ENCODE measurements at places on chromosomes 2 and 18. TPM values are rescaled to one million over a fixed set of nuclear protein-coding genes. Genes with fewer than 3 reads are reported as not detected.

DNA sequence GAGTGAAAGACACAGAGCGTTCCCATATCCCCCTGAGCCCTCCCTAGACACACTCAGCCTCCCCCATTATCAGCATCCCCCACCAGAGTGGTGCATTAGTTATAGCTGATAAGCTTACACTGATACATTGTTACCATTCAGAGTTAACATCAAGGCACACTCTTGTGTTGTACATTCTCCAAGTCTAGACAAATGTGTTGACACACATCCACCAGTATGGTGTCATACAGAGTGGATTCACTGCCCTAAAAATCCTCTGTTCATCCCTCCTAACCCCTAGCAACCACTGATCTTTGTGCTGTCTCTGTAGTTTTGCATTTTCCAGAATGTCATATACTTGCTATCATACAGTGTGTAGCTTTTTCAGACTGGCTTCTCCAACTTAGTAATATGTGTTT is 78.0 kb upstream of the RPL31 start:
- H3K4me1 ChIP-seq = peaks cover 19% of the 10 kb centered on the region
- no peak for DNase-seq
- H3K27me3 ChIP-seq = no peaks in the 10 kb centered on the region
- H3K4me3 ChIP-seq = peak overlapping the region; percentile 29
- H3K36me3 ChIP-seq = peaks cover 9% of the 10 kb centered on the region

Gene TMEM163
- 1.3 TPM for total RNA-seq

- H3K36me3 ChIP-seq = no peaks in the 10 kb centered on the region
- no peak overlapping the region for H3K27ac ChIP-seq
- H3K4me3 ChIP-seq = no peak overlapping the region
- DNase-seq = no peak
- H3K27me3 ChIP-seq = no peaks in the 10 kb centered on the region
These were observed 108.5 kb upstream of the RND3 start for GRCh38 chr2:150595803-150596470.

Gene GRP
- 3.5 TPM for total RNA-seq

DNA sequence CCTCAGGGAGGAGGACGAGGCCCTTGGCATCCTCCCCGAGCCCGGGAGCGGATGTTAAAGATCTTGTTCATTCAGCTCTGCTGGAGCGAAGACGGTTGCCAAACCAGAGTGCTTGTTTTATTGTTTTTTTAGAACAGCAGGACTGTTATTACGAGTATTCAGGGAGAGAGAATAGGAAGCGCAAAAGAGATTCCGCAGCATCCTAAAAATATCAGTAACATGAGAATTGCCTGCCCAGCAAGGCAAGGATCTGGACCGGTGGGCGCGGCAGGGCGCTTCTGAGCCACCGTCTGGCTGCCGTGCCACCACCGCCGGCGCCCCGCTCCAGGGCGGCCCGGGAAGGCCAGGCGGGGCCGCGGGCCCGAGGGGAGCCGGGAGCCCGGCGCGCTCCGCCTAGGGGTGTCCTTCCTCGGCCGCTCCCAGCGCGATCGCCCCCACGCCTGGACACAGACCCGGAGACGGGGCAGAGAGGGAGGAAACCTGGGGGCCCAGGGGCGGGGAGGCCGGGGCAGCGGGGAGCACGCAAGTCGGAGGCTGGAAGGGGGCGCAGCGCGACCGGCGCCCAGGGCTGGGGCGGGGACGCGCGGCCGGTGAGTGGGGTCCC is 843 bp downstream of the CYS1 start:
- peaks cover 6% of the 10 kb centered on the region for H3K4me1 ChIP-seq
- H3K27ac ChIP-seq = peak overlapping the region; percentile 93
- no peaks in the 10 kb centered on the region for H3K36me3 ChIP-seq
- no peaks in the 10 kb centered on the region for H3K27me3 ChIP-seq

- no peak overlapping the region for H3K4me3 ChIP-seq
- H3K27me3 ChIP-seq = no peaks in the 10 kb centered on the region
- H3K36me3 ChIP-seq = no peaks in the 10 kb centered on the region
- H3K4me1 ChIP-seq = peaks cover 15% of the 10 kb centered on the region
These were observed 136.9 kb downstream of the EPHA4 start for GRCh38 chr2:221435171-221435570.

DNA sequence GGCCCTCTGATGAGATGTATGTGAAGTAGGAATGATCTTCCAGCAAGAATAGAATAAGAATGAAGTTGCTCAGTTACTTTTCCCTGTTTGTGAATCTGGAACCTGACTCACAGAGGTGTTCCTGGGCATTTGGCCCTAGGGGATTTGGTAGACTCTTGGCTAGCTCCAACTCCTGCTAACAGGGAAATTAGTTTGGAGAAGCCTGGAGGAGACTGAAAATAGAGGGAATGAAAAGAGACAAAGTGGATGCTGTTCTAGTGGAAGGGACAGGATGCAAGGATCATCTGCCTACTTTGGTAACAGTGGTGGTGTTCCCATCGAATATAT is 19.6 kb downstream of the TMEM17 start:
- no peak overlapping the region for H3K4me3 ChIP-seq
- no peaks in the 10 kb centered on the region for H3K36me3 ChIP-seq

Gene RIF1
- total RNA-seq = 29.1 TPM

DNA sequence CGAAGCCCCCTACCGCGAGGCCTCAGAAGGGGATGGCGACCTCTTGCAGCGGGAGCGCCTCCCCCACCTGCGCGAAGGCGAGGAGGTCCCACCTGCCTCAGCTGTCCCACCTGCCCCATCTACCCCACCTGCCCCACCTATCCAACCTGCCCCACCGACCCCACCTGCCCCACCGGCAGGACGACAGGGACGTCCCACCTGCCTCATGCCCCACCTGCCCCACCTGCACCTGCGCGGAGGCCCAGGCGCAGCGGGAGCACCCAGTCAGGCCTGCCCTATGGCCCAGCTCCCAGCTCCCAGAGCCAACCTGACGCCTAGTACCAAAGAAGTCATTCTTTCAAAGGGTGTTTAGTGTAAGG is 489.1 kb upstream of the SMIM21 start:
- H3K27me3 ChIP-seq = peaks cover 12% of the 10 kb centered on the region
- no peak overlapping the region for H3K27ac ChIP-seq
- peak overlapping the region; percentile 58 for H3K4me3 ChIP-seq

Gene FOSL2
- 232 TPM for total RNA-seq
